ENCODE measurements at places on chromosomes 6 and 20. TPM values are rescaled to one million over a fixed set of nuclear protein-coding genes. Genes with fewer than 3 reads are reported as not detected.
A peak's percentile ranks its signal among the peaks of the same experiment; 100 is the strongest.

DNA sequence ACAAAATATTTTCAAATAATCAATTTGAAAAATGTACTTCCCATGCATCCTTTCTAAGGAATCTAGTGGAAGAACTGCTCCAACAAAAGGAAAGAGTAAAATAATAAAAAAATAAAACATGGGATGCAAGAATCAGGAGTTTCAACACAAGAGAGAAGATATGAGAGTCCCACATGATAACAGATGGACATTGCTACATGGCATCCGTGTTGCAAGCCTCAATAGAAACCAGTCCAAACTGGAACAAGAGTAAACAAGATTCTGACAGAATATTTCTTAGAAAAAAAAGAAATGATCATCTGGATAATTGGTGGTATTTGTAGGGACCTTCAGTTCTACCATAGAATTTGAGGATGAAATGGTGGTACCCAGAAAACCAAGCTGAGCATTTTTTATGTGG is 186.8 kb downstream of the FRK start:
- DNase-seq, result no peak

DNA sequence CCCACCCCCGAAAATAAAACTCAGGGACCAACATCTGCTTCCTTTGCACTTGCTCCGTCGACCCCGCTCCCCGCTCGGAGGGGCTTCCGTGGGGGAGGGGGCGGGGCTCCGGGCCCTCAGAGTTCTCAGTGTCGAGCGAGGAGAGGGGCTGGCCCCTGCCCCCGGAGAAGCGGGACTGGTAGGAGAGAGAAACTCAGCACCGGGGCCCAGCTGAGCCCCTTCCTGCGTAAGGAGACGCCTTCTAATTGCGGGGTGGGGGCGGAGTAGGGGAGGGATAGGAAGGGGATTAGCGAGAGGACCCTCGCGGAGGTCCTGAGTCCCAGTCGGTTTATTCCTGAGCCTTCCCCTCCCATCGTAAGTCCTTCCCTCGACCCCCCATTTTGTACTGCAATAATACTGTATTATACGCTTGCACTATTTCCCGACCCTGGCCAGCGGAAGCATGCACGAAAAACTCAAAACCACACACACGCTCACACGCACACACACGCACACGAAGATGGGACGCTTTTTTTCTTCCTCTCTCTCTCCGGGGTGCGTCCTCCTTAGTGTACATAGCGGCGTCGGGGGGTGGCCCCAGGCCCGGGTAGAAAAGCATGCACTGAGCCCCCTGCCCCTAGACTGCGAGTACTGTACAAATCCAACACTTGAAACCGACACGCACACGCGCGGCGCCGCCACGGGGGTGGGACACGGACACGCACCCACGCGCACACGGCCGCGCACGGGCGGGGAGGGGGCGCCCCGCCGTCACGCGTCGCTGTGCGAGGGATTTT is 22.1 kb upstream of the SLC22A7 start:
- DNase-seq, result no peak

Gene POM121L2
- not detected for total RNA-seq

Gene CALHM4
- not detected for total RNA-seq

- DNase-seq, result no peak
Measured at GRCh38 chr20:61753316-61753942, 312.3 kb downstream of the TAF4 start.

DNA sequence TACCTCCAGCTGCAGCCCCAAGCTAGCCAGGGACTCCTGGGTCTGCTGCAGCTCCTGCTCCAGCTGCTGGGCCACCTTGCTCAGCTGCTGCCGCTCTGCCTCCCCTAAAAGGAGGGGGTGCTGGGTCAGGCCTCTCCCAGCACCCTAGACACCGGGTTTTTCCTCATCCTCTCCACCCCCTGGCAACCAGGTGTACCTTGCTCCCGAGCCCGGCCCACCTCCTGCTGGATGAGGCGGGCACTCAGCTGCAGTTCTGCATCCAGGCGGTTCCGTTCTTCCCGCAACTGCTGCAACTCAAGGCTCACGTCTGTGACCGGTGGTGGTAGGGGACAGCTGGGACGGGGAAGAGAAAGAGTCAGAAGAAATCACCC is 6.1 kb upstream of the PSORS1C2 start:
- no peak for DNase-seq

GRCh38 chr6:33202799-33203198 is 1.7 kb upstream of the HSD17B8 start:
- DNase-seq, result no peak

DNA sequence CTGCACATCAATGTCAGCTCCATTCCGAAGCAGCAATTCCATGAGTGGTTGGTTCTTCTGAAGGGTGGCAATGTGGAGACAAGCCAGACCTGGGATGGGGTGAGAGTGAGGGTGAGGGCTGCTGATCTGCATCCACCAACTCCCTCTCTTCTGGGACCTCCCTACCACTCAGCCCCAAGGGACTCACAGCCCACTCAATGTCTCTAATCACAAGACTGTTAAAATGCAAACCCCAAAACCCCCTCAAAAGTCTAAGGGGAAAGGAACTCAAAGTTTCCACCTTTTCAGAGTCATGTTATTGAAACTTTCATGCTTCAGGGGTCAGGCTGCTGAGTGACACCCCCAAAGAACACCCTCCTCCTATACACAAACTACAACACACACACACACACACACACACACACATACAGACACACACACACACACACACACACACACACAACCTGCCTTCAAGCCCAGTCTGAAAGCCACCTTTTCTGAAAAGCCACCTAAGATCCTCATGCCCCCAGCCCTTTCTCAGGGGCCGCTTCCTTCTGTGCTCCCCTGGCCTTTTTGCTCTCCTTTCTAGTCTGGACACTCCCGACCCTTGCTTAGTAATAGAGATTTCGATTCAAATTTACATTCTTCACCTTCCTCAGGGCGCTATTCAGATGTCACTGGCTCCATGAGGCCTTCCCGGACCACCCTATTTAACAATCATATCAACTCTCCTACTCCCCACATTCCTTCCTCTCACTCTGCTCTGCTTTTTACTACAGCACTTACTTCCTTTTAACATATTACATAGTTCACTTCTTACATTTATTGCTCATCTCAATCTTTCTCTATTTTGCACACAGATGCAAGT is 3.3 kb upstream of the SLC35B2 start:
- no peak for DNase-seq

DNA sequence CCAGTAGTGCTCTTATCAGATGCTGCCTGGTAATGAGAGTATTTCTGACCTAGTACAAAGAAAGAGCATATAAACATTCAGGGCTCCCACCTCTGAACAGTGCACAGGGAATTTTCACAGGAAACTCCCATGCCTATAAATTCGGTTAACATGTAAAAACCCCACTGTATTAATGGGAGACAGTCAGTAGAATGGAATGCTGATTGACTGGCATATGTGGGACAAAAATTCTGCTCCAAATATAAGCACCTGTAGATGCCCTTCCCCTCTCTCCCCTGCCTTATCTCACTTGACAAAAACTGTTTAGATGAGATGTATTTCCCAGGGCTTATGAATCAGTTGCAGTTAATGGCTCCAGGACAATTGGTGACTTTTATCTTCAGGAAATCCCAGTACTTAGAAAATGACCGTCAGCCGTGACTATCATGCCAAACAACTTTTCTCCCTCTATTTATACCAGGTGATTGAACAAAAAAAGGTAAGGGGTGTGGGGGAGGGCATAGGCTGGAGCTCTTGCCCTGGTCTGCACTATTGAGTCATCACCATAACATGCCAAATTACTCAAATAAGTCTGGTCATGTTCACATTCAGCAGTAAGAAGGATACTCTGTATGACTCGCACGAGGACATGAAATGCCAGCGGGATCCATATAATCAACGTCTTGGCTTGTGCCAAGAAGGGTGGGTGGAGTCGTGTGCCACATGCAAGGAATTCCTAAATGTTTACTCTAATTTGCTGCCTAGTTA is 176.4 kb upstream of the BMP2 start:
- no peak for DNase-seq

DNA sequence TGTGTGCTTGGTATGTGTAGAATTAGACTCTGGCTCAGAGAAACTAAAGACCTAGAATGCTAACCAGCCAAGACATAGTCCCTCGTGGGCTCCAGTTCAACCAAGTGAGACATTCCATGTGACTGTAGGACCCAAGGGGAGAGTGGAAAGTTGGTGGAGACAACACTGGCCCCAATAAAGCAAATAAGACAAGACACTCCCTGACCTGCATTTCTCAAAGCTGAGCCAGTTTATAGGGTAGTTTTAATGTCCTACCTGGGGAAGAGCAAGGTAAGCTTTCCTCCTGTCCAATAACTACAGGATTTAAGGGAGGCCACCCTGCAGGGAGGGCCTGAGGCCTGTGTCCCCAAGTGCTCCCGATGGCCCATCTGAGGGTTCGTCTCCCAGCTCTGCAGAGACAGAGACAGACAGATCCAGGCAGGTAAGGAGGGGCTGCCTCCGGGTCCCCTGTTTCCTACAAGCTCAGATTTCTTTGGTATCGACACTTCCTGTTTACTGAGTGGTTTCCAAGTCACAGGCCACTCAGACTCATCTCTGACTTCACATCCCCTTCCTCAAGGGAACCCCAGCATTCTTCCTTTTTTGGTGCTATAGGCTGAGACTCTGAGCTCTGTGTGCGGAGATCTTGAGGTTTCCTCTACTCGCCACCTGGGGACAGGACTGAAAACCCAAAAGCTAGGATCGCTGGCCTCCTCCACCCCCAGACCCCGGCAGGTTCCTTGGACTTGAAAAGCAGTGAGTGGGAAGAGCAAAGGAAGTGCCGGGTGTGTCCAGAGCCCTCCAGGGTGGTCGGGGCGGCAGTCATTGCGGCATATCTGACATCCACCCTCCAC is 92.4 kb downstream of the PRND start:
- DNase-seq, result peak; percentile 44

GRCh38 chr6:25366903-25367545 is 87.8 kb downstream of the CARMIL1 start:
- DNase-seq, result no peak

- DNase-seq, result no peak
Measured at GRCh38 chr20:8271727-8272126, 139.7 kb downstream of the PLCB1 start.

- DNase-seq, result no peak
Measured at GRCh38 chr20:38001981-38002380, 31.3 kb downstream of the TTI1 start.

DNA sequence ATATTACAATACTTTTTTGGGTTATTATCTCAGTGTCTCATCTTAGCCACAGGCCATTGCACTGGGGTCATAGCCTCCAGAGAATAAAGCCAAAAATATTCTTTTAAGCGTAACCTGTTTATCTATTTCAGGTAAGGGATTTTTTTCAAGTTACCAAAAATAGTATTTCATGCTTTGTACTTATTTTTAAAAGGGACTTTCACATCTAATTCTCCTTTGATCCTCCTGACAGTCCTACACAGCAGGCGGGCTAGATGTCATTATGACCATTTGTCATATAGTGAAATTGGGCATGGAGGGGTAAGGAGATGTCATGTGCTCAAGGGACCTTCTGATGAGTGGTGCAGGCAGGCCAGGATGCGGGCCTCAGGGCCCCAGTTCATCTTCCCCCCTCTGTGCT is 68.9 kb downstream of the TBC1D7 start:
- DNase-seq, result peak; percentile 15

- DNase-seq, result no peak
Measured at GRCh38 chr20:57332105-57333089, 2.8 kb downstream of the SPO11 start.

DNA sequence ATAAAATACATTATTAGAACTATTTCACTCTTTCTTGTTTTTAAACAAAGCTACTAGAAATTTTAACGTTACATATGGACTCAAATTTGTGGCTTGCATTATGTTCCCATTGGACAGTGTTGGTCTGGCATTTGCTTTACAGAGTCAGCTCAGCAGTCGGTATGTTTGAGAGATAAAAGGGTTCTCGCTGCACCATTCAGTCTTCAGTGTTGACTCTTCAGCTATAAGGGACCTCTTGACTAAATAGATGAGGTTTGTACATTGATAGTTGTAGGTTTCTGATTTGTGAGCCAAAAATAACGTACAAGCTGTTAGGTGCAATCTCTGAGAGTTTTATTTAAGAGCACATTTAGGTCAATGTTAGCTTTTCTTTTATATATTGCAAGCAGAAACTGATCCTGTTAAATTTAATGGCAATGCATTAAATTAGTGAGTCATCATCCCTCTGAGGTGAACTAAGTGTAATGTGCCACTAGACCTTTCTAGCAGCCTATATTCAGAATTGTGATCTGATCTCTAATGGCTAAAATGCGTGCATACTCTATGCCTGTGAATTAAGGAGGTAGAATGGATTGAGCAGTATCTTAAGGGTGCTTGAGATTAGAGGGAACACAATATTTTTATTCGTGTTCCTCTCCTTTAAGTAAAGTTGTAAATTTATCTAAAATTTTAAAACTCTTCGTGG is 485.6 kb upstream of the SYNCRIP start:
- DNase-seq, result no peak

DNA sequence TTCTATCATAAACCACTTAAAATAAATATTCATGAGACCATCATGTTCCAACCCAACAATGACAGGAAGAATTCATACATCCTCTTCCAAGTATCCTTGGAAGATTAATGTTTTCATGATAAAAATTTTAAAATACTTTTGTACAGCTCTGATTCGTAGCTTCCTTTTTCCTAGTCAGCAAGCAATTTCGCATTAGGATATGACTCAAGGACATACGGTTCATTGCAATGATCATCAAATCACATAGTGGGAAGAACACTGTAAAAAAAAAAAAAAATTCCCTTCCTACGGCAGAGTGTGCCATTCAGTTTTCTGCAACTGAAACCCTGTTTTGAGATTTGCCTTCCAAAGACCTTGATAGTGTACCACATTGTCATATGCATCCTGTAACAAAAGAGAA is 35.3 kb upstream of the GFOD1 start:
- DNase-seq, result no peak

All from lower leg skin (tissue), 4 donors.